ENCODE measurements at places on chromosomes 3 and 15.

- DNase-seq: no peak
Observed at GRCh38 chr3:66038384-66038725, 363 bp downstream of the MAGI1 start.

GRCh38 chr15:35746121-35746520, 200.2 kb upstream of the DPH6 start:
- no peak for DNase-seq

DNA sequence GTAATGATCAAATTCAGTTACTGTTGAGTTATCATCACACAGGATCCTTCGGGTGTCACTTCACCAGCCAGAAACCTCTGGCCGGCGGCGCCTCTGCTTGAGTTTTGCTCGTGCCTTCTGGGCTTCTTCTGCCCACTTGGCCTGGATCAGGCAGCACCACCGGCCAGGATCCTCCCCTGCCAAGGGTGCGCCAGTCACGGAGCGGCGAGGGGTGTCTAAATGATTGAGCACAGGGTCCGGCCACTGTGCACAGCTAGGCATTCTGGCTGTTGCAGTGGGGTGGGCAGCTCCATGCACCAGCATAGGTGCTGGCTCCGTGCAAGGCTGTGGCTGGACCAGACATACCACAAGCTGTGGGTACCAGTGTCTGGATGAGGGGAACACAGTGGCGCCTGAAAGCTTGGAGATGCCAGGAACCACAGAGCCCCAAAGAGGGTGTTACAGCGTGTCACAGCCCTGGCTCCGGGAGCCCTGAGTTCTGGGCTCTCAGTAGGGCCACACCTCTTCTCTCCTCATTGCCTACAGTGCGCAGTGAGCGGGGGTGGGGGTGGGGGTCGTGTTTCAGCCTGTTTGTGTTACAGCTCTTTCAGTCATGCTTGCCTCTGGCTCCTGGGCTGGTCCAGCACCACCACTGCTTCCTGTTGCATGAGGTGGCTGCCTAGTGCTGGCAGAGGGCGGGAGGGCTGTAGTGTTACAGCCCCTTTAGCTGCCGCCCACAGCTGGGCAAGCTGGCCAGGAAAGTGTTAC, 169.4 kb downstream of the FNDC3B start:
- DNase-seq: no peak

DNA sequence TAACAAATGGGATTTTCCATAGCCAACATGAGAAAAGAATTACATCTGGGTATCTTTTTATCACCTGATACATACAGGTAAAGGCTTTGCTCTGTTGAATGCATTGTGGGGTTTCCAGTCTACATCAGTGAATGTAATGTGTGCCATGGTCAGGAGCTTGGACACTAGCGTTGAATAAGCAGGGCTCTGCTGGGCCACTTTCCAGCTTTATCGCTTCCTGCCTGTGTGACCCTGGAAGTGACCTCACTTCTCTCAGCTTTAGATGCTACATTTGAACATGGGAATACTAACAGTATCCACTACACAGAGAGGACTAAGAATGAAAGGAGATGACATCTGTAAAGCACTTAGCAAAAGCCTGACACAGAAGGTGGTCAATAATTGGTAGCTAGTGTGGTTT, 40.1 kb downstream of the TTC23 start:
- no peak for DNase-seq

- no peak for DNase-seq
Observed at GRCh38 chr3:34531156-34531555, 732.7 kb downstream of the PDCD6IP start.

- no peak for DNase-seq
Observed at GRCh38 chr3:54856271-54856670, 71.6 kb downstream of the LRTM1 start.

DNA sequence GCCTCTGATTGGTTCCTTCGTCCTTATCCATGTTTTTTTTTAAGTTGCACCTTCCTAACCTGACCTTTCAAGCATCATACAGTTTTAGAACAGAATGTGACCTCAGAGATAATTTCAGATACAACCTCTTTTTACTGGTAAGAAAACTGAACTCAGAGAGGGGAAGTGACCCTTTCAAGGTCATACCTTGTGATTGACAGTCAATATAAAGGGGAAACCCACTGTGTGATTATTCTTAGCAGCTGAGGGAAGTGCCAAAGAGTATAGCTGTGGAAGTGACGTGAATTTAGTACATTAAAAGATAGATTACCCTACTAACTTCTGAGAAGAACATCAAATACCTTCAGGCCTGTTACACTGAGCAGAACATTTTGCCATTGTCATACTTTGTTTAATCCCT, 319.4 kb downstream of the NEK10 start:
- no peak for DNase-seq

DNA sequence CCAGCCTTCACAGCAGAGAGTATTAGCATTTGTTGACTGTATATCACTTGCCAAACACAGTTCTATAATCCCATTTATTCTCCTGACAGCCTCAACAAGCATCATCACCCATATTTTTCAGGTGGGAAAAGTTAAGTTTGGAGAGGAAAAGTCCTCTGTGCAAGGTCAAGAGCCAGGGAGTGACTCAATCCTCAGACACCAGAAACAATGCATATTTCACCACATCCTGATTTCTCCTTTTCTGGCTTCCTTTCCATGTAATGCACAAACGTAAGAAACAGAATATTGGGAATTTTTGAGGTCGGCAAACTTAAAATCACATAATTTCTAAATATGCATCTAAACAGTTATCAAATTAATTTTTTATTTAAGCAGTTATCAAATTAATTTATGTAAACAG, 116.0 kb upstream of the GADL1 start:
- DNase-seq: no peak

DNA sequence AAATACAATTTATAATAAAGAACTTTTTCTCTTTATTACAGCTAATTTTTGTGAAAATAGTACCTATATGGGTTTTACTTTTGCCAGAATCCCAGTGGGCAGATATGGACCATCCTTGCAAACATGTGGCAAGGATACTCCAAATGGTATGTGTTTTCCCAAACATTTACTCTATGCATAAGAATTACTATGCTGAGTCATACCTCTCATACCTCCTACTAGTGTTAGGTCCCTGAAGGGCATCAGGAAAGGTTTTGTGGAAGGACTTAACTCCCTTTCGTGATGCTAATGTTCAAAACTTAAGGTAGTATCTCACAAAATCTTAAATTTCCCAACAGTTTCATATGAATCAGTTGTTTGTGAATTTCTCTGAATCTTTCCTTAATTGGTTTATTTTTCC, 21.3 kb downstream of the ADGRG7 start:
- no peak for DNase-seq

DNA sequence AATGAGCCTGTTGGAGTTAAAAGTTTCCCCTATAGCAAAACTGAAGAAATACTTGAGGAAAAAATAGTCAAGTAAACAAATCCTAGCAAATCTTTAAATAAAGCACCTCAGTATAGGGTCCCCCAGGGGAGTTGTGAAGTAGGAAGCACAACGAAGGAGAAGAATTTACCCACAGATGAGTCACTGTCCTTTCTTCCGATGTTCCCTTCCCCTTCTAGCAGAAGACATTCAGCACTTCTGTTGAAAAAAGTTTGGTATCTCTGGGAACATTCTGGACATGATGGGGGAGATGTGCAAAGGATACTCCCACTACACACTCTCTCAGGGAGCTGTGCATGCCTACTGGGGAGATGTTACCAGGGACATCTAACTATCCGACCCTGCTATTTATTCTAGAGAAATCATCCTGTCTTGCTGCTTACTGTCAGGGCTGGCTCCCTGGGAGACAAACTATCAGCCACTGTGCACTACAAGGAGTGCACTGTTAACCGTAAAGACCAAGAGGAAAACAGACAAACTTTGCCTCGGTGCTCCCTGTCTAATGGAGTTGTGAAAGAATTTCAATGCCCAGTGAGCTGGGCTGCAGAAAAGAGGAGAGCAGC, 93.8 kb downstream of the RFTN1 start:
- no peak for DNase-seq

DNA sequence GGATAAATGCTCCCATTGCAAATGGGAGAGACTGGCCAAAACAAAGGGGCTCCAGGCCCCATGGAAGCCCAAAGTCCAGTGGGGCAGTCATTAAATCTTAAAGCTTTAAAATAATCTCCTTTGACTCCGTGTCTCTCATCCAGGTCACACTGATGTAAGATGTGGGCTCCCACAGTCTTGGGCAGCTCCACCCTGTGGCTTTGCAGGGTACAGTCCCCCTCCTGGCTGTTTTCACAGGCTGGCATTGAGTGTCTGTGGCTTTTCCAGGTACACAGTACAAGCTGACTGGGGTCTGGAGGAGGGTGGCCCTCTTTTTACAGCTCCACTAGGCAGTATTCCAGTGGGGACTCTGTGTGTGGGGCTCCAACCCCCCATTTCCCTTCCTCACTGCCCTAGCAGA, 45.9 kb downstream of the NIPA2 start:
- no peak for DNase-seq

DNA sequence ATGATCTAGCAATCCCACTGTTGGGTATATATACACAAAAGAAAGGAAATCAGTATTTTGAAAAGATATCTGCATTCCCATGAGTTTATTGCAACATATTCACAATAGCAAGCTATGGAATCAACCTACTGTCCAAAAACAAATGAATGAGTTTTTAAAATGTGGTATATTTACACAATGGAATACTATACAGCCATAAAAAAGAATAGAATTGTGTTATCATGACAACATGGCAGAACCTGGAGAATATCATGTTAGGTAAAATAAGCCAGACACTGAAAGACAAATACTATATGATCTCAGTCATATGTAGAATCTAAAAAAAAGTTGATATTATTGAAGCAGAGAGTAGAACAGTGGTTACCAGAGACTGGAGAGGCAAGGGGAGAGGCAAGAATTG, 732.6 kb downstream of the MCTP2 start:
- DNase-seq: no peak

- DNase-seq: no peak
Observed at GRCh38 chr15:30859091-30859874, 44.4 kb upstream of the FAN1 start.

DNA sequence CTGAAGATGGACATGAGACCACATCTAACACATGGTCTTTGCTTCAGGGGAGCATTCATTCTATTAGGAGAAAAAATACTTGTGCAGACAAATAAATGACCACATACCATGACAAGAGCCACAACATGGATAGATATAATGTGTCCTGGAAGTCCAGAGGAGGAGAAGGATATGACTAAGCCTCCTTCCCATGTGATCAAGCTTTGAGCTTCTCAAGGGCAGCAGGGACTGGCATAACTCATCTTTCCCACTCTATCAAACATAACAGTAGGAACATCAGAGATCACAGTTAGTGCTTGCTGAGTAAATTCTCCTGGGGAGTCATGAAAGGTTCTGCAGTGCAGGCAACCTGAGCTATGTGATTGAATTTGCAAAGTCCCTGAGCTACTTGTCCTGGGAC, 86.0 kb upstream of the LPP start:
- no peak for DNase-seq

Data from NCI-H187 treated with DMSO at 0.1 percent for 48 hours (cell line).